ENCODE measurements at places on chromosomes 11 and 22.

DNA sequence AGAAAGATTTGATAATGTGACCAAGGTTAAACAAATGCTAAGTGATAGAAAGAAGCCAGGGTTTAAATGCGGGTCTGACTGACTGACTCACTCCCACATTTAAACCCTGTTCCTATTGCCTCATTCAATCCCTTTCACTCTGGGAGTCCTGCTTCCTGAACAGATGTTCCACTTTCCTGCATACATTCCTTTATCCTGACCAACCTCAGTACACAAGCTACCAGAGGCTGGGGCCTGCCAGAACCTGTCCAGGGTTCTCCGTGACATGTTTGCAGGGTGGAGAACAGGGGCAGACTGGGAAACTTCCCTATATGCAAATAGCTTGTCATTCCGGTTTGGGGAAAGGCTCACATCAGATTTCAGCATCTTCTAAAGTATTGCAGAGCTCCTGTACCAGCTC, 3.0 kb upstream of the ANKK1 start:
- no peak for DNase-seq

DNA sequence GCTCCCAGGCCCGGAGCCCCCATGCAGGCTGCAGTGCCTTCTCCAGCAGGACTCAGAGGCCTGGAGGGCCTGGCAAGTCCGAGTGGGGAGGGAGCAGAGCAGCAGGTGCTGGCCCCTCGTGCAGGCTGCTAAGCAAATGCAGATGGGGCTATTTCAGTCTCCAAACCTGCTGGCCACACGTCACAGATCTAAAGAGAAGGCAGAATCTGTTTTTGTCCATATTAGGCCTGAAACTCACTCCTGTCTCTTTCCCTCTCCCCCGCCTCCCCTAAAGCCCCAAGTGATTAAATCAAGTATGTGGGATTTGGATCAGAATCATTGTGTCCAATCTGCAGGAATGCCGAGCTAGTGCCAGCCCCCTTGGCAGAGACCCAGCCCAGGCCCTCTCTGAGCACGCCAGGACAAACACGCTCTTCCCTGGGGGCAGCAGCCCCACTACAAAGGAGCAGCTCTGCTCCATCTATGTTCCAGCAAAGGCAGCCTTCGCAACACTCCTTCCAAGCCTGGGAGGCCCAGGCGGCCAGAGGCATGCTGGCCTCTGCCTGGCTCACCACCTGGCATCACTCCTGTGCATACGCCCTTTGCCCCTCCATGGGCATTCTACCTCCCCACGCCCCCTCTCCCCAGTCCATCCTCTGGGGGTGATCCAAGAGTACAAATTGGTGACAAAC, 26.5 kb downstream of the RPL27A start:
- peak; percentile 92 for DNase-seq

DNA sequence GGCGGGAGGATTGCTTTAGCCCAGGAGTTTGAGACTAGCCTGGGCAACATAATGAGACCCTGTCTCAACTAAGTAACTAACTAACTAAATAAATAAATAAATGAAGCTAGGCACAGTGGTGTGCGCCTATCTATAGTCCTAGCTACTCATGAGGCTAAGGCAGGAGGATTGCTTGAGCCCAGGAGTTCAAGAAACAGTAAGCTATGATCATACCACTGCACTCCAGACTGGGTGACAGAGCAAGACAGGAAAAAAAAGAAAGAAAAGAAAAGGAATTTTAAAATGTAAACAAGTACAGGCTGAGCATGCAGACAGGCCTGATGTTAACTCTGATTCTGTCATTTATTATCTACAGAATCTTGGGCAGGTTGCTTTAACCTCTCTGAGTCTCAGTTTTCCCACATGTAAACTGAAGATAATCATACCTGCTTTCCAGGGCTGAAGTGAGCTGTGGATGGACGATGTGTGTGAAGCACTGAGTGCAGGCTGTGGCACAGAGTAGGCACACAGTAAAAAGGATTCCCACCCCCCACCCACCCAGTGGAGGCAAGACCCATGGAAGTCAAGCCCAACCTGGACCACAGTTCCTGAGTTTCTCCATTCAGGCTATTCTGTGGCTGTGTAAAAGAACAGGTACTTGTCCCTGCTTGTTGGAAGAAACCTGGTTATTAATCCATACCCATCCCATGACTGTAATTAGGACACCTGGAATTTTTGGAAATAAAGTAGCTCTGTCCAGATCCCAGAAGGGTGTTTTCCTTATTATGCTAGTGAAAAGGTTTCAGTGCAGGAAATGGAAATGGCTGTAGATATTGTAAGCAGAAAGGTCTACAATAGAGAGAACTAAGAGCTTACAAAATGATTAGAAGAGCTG, 18.7 kb upstream of the SCUBE2 start:
- peak; percentile 4 for DNase-seq

DNA sequence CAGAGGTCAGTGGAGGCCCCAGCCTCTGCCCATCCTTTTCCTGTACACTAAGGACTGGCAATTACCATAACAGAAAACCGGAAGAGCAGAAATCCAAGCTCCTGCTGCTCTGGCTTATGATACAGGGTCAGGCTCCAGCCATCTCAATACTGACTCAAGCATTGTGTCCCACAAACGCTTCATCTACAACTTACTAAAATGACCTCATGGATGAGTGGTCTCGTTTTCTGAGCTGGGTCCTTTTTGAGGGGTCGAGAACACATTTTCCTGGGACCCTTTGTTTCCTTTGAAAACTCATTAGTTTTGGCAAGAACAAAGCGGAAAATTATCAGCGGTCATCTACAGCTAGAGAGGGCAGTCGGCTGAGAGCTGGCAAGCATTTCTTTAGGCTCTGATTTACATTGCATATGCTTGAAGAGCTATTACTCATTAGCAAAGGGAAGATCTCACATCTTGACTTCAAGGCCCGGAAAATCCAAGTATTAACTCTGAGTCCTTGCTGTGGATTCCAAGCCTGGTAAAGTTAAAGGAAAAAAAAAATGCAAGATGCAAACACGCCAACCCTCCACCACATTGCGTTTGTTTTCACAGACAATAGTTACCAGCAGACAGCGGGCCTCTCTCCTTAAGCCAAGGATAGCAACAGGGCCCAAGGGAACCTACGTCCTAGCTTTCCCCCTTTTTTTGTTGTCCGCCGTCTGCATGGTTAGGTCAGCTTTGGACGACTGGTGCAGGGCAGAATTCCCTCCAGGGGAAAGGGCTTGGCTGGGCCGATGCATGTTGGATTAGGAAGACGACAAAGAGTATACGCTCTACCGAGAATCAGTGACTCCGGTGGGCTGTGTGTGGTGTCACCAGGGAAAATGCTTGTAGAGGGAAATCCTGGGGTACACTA, 1.8 kb downstream of the TESMIN start:
- DNase-seq = no peak

GRCh38 chr22:26952004-26952403, 294.6 kb downstream of the MIAT start:
- DNase-seq = no peak
